ENCODE measurements at places on chromosomes 12 and 14.
A peak's percentile ranks its signal among the peaks of the same experiment; 100 is the strongest.

- DNase-seq = peak; percentile 74
Measured at GRCh38 chr12:1911598-1912575, 6.6 kb downstream of the CACNA2D4 start.

DNA sequence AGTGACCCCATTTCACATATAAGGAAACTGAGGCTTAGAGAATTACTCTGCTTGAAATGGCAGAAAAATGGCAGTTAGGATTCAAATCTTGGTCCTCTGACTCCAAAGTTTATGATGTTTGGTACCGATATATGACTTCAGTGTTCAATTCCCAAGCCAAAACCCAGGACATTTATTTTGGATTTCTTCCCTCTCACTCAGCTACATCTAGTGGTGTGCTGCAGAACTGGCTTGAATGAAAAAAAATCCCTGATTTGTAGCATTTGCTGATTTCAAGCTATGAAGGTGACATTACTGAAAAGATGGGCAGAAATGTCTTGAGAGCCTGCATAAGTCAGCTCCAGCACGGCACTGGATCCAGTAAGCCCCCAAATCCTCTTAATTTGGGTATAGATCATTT is 106.4 kb downstream of the EFCAB11 start:
- no peak for DNase-seq

DNA sequence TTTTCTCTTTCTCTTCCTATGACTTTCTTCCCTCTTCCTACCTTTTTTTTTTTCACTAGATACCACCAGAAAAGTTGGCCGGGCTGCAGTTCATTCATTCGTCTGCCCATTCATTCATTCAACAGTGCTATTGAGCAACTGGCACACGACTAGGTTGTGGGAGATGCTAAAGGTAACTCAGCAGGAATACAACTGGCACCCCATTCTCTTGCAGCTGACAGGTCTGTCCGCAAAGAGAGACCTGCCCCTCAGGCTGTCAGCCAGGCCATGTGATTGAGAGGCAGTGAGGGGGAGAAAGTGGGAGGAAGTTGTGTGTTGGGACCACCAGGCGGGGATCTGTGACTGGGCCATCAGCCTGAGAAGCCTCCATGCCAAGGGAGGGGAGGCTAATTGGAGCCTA is 105.2 kb downstream of the TSPAN9 start:
- DNase-seq = no peak

- DNase-seq = no peak
Measured at GRCh38 chr12:65188179-65188701, 18.9 kb downstream of the LEMD3 start.

GRCh38 chr12:22624548-22624869 is 462 bp upstream of the ETNK1 start:
- no peak for DNase-seq

DNA sequence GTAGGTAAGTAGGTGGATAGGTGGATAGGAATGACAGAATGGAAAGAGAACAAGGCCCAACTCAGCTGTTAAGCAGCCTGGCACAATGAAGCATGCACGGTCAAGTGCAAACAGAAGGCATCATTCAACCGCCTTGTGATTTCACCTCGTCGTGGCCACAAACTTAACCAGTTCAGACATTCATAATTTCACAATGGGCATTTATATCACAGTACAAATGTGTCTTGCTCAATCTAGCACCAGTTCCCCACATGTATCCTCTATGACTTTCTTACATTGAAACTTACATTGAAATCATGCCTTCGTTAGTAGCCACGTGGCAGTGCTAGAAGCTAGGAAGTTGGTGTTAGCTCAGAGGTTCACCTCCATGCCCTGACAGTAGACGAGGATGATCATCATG is 207.5 kb downstream of the ETV6 start:
- DNase-seq = no peak

DNA sequence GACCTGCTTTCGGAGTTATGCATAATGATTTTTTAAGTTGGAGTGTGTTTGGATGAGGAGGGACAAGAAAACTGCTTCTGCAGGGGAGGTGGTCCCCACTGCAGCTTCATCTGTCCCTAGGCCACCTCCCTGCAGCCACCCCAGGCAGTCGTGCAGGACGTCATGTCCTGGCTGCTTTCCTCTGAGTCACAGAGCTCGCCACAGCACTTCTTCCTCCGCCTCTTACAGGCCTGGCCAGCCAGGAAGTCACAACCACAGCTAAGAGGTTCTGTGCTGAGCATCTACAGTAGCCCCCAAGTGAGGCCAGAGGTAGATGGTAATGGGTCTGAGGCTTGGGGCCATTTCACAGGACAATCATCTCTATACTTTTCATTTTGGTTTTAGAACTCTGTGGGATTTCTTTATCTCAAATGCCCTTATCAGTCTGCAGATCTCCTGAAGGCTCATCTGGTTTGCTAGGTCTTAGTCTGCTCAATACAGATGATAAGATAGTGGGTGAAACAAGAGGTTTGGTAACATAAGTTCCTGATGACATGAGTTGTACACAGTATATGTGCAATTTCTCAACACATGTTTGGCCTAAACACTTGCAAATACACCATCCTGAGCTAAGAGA is 106.4 kb downstream of the ARF6 start:
- no peak for DNase-seq

DNA sequence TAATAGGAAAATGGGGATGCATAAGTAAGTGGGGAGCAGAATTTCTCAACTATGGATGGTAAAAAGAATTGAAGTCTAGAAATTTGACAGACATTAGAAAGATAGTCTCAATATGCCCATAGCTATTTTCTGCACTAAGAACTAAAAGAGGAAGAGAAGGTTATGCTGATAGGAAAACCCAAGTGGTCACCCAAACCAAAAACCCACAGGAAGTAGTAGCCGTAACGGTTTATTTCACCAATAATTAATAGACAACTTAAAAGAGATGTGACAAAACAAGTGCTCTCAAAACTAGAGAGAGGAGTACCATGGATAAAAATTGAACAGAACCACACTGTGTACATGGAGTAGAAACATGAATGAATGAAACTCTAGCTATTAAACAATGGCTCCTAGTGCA is 295.4 kb downstream of the FSCB start:
- no peak for DNase-seq

DNA sequence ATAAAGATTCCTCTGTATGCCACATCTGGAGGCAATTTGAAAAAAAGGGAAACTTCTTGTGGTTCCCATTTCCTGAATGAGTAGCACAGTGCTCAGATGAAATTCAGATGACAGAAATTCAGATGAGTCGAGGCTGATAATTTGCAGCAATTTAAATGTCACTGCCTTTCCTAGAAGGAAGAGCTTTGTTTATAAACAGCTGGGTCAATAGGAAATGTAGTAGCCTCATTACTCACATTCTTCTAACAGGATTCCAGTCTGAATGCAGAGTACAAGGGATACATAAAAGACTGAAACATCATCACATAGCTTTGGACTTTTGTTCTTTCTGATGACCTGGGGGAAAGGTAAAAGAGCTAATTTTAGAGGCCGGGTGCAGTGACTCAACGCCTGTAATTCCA is 11.3 kb upstream of the DACT1 start:
- no peak for DNase-seq

DNA sequence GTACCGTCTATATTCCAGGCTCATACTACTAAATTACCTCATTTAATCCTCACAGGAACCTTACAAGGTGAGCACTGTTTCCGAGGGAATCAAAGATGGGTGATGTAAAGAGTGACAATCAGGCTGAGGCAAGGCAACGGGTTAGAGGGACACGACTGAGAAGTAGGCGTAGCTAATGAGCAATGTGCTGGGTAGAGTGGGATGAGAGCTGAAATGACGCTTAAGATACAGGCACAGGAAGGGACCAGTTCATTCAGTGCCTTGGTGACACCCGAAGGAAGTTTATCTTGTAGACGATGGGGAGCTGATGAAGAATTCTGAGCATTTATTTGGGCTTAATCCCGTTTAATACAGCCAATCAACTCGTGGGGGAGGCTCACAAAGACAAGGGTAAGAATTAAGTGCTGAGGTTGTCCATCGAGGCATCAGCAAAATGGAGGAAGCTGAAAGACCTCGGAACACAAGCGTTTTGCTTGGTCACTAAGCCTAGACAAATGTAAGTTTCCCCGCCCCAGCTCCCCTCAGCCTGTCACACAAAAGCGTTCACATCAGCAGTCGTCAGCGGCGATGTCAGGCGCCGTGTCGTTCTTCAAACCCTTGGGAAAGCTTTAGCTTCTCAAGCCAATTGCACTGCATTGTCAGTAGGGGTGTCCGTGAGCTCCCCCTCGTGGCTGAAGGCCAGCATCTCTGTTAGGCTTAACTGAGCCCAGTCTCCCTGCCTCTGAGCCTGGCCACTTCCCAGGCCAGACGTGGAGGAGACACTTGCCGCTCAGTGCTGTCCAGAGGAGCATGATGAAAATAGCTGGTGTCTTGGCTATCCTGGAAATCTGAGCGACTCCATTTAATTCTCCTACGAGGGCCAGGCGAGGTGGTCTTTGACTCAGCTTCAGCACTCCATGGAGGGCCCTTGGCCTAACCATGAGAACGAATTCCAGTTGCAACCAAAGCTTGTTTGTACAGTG is 288.5 kb upstream of the G2E3 start:
- DNase-seq = peak; percentile 97

- no peak for DNase-seq
Measured at GRCh38 chr14:75204116-75204515, 27.7 kb upstream of the TMED10 start.

DNA sequence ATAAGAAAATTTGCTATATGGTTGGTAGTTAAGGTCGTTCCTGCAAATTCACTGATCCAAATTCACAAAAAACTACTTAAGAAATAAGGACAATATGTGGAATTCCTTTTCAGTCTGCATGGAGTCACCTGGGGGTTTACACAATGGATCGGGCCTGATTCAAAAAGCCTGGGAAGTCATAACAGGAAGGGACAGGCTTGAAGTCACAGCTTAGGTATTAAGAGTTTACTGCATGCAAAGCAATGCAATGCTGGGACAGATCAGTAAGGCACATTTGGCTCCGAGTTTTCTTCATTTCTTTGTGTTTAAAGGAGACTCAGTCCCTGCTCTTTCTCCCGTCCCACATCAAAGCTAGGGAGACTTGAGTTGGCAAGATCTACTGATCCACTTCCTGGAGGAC is 153.3 kb downstream of the NTF3 start:
- DNase-seq = no peak

DNA sequence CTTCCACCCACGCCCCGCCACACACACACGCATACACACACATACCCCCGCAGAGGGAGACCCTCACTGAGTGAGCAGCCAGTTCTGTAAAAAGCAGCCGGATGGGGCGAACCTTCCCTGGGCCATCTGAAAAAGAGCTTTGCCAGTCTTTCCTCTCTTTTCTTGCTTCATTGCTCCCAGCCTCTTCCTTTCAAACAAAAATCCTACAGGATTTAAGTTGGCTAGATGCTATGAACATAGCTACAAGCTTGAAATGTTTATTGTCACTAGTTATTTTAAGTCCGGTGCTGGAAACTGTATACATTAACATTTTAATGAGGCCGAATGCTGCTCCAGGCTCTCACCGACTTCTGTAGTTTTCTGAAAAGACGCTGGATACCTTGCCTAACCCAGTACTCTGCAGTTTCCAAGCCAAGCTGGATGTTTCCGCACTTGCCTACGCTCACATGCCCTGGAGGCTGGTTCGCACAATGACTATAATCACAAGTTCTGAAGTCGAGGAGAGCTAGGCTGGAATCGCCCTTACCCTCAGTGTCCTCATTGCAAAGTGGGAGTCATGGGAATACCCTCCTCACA is 39.2 kb downstream of the LTBP2 start:
- DNase-seq = no peak

- DNase-seq = no peak
Measured at GRCh38 chr12:4621511-4621910, 27.3 kb downstream of the AKAP3 start.

- no peak for DNase-seq
Measured at GRCh38 chr14:61736751-61737150, 25.5 kb upstream of the SNAPC1 start.

DNA sequence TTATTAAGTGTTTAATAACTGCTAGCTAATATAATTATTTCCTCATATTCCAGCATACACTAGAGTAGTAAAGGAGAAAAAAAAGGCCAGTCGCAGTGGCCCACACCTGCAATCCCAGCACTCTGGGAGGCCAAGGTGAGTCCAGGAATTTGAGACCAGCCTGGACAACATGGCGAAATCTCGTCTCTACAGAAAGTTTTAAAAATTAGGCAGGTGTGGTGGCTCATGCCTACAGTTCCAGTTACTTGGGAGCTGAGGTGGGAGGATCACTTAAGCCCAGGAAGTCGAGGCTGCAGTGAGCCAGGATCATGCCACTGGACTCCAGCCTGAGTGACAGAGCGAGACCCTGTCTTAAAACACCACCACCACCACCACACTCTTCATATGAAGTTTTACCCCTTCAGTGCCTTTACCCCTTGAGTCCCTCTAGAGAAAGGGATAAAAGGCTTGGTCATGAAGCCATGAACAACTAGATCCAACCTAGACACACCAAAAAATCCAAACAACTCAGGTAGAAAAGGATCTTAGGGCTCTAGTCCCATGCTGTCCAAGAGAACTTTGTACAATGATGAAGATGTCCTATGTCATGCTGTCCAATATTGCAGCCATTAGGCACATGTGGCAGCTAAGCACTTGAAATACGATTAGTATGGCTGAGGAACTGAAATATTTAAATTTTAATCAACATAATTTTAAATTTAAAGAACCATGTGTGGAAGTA is 29.6 kb downstream of the ATXN2 start:
- no peak for DNase-seq

GRCh38 chr14:39015964-39016577 is 87.0 kb downstream of the SEC23A start:
- DNase-seq = no peak

DNA sequence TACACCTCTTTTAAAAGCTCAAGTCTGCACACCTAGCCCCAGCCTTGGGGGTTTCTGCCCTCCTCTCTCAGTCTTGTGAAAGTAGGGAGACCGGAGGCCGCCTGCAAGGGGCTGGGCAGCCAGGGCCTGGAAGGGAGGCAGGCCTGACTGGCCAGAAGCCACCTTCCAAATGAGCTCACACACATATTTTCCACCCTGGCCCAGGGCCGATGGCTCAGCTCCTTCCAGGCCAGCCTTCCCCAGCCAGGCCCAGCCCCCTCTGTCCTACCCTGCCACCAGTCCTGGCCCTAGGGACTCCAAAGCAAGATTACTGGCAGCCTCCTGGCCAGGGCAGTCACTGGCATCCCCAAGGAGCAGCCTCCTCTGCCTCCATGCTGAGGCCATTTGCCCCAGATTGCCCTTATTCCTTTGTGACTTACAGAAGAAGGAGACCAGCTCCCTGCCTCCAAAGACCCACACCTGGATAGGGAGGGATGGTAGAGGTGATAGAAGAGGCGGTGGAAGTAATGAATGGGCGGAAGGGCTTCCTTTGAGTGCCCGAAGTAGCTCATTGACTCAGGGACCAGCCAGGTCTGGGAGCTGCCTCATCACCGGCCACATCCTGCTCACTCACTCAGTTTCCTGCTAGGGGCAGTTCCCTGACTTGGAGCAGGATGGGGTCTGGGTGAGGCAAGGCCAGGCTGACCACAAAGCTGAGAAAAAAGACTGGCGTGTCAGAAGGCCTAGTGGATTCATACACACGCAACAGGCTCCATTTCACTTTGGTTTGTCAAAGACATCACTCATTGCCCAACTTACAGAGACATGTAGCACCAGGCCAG is 14.8 kb downstream of the MMP14 start:
- DNase-seq = no peak

- no peak for DNase-seq
Measured at GRCh38 chr12:71810921-71811320, 28.6 kb upstream of the TBC1D15 start.
